ENCODE measurements at places on chromosomes 13 and 19.

- DNase-seq: no peak
Measured at GRCh38 chr19:39401549-39402345, 4.9 kb upstream of the ZFP36 start.

DNA sequence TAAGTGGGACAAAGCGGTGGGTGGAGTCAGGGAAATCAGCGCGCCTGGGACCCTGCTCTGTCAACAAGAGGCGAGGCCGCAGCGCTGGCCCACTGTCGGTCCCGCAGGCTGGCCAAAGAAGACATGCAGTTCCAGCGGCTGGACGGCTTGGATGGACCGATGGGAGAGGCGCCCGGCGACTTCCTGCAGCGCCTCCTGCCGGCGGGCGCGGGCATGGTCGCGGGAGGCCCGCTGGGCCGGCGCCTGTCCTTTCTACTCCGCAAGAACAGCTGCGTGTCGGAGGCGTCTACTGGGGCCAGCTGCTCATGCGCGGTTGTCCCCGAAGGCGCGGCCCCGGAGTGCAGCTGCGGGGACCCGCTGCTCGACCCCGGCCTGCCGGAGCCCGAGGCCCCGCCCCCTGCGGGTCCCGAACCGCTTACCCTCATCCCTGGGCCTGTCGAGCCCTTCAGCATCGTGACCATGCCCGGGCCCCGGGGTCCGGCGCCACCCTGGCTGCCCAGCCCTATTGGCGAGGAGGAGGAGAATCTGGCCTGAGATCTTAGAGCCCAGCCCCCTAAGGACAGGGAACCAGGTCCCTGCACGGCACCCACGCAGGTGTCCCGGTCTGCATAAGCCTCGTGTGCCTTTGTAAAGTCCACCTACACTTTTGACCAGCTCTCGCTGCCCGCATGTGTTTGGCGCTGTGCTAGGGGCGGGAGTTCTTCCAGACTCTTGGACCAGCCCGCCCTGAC is 6.1 kb downstream of the BEST2 start:
- DNase-seq: peak; percentile 43

GRCh38 chr19:17340302-17340870 is 3.0 kb downstream of the GTPBP3 start:
- no peak for DNase-seq

DNA sequence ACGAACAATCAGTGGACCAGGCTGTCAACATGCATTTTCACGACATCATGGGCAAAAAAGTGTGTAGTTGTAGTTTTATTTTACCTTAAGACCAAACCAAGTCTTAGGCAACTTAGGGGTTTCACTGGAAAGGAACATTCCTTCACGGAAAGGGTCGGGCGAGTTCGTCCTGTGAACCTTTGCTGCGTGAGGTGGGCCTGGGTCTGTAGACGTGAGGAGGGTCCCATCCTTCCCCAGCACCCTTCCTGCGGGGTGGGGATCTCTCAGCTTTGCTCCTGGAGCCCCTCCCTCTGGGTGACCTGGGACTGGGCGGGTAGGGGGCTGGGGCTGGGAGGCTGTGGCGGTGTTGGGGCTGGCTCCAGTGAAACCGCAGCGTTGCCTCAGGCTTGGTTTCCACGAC is 12.3 kb upstream of the RPS15 start:
- DNase-seq: no peak

DNA sequence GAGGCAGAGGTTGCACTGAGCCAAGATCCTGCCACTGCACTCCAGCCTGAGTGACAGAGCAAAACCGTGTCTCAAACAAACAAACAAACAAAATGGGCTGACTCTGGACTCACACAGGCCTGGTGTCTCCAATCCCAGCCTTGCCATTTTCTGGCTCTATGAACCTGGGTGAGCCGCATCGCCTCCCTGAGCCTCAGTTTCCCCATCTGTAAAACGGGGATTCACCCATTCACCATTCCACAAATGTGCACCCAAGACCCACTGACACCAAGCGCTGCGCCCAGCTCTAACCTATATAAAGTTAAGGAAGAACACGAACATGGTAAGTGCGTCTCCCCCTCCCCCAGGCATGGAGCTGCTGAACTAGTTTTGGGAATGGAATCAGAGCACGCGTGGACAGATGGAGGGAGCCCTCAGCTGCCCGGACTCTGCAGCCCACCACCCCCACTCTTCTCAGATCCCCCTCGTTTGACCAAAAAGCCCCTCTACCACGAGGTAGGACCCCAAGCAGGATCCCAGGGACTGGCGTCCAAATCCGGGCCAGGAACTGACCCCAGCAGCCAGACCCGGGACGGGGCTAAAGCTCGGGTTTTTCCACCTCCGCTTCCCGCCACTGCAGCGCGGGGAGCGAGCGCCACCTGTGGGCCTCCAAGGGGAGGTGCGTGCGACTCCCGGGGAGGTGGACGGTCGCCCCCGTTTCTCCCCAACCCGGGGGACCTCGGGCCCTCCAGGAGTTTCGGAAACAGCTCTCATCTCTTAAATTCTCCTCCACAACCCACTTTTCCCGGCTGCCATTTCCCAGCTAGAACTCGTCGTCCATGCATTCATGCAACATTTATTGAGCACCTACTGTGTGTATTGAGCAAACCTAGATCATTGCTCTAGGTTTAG is 33.0 kb upstream of the ADGRE5 start:
- DNase-seq: no peak

DNA sequence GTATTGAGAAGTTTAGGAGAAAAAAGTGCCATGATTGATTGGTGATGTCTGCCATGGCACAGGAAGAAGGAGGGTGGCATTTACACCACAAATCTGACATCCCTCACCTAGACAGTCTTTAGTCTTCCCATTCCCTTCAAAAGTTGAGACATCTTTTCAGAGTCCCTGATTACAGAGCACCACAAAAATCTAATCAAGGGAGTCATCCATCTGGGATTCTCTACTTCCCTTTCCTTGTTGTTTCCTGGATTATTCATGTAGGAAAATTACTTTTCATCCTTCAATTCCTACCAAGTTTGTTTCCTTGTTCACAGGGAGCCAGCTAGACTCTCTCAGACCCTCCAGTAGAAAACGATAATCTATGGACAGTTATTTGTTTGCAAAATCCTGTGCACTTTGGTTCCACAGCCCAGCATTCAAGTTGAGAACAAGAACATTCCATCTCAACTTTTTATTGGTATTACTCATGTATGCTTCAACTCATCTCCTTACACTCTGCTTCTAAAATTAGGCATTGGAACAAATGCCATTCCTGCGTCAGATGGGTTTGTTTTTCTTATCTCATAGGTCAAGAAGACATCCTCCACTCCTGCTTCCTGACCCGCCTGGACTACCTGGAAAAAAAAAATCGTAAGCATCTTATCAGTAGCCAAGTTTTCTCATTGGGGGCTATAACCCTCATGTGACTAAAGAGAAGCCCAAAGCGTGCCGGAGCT is 259.9 kb downstream of the FOXO1 start:
- DNase-seq: no peak

DNA sequence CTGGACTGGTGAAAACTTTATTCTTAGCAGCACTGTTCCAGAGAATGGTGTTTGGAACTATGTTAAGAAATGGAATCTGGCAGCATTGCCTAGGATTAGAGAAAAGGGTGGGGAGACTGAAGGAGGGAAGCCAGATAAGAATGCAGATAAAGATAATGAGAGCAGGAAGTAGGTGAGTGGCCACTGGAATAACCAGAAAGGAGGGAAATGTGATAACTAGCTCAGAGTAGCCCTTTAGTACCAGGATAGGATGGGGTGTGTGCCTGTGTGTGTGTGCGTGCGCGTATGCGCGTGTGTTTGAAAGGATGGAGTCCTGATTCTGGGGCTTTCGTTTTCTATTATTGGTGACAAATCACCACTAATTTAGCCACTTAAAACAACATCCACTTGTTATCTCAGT is 33.4 kb upstream of the FRY start:
- no peak for DNase-seq

- peak; percentile 85 for DNase-seq
Measured at GRCh38 chr13:32315238-32316027, at the start of the genes BRCA2 and ZAR1L. BRCA2 (plus strand) TSS chr13:32315508; CDS start chr13:32316461, 953 bp downstream. ZAR1L (minus strand) TSS chr13:32315363; CDS start chr13:32311925, 3,438 bp downstream.

DNA sequence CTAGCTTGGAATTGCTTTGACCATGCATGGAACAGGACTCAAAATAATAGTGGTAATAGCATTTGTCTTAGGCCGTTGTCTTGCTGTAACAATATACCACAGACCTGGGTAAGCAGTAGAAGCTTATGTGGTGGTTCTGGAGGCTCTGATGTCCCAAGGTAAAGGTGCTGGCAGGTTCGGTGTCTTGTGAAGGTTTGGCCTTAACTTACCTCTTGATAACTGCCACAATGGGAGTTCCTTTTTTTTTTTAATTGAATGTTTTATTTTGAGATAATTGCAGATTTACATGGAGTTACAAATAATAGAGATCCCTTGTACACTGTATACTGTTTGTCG is 5.8 kb downstream of the RPL21 start:
- no peak for DNase-seq

GRCh38 chr19:29727906-29728305 is 12.8 kb upstream of the C19orf12 start:
- DNase-seq: no peak

DNA sequence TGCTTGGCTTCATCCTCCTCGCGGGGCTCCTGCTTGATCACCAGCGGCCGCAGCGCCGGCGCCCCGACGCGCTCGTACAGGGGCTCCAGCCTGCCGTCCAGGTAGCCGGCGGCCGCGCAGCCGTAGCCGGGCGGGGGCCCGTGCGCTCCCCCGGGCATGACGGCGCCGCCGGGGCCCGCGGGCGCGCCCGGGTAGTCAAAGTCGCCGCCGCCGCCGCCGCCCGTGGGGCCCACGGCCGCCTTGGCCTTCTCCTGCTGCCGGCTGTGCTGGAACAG is 497 bp downstream of the CEBPA start:
- DNase-seq: no peak

DNA sequence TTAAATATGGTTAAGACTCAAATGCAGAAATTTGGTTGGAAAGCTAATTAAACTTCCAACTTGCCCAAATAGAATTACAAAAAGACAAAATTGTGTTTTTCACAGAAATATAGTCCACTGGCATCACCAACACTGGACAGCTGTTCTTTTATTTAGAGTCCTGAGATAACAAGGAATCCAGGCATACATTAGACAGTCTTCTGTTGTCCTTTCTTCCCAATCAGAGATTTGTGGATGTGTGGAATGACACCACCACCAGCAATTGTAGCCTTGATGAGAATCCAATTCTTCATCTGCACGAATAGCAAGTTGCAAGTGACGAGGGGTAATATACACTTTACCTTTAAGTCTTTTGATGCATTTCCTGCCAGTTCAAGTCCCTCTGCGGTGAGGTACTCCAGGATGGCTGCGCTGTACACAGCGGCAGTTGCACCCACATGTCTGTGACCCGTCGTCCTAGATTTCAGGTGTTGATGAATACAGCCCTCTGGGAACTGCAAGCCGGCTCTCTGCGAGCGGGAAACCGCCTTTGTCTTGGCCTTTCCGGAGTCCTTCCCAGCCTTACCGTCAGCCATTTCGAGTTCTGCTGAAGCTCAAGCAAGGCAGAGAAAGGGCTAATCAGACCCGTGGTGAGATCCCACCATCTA is 14.7 kb downstream of the UBAC2 start:
- DNase-seq: no peak

DNA sequence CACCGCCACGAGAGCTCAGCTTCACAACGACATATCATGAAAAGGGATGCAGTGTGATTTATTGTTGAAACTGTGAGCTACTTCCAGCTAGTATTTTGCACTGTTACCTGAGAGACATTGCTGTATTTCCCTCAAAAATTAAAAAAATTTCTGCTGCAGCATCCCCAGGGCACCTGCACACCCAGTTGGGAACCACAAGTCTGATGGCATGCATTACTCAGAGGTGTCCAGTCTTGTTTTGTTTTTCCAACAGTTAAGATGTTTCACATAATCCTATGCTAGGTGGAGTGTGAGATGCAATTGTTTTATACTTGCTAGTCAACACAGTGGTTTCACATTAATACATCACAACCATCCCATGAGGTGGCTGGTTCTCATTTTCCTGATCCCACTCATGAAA is 285.2 kb downstream of the SHISA2 start:
- no peak for DNase-seq

DNA sequence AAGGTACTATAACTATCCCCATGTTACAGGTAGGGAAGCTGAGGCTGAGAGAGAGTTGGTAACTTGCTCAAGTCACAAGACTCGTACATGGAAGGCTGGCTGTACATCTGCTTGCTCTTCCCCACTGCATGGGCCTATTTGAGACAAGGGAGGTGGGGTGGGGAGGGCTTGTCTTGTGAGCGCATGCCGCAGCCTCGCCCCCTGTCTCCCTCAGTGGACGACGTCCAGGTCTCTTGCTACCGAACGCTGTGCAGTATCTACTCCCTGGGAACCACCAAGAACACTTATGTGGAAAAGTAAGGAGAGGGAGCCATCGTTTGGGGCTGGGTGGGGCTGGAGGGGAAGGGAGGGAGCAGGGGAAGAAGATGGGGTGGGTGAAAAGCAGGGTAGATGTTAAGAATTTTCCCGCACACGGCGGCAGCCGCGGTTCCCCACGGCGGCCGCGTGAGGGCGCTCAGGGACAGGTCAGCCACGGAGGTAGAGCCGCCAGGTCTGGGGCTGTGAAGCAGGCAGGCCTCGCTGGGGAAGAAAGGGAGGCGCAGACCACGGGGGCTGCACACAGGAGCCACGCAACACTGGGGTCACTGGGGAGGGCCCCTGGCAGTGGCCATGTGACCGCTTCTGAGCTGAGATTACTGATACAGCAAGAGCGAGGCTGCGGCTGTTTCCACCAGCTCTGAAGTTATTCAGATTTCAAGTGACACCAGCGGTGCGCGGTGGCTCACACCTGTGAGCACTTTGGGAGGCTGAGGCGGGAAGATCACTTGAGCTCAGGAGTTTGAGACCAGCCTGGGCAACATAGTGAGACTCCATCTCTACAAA is 81.5 kb downstream of the RYR1 start:
- no peak for DNase-seq
